ENCODE measurements at places on chromosomes 12 and 14.

DNA sequence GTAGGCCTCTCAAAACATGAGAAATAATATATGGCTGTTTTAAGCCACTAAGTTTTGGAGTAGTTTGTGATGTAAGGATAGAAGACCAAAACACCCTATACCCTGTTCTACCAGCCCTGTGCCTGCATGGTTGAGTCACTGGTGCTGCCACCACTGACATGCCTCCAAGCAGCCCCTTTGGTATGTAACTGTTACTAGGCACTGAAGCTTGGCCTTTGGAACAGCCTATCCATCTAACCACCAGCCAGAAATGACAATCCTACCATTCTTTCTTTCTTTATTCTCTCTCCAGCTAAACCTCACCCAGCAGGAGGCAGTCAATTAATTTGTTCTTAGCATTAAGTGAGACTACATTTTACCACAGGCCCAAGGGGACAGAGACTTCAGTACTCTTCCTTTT lies 240.3 kb downstream of the MSRB3 start:
- DNase-seq: no peak

DNA sequence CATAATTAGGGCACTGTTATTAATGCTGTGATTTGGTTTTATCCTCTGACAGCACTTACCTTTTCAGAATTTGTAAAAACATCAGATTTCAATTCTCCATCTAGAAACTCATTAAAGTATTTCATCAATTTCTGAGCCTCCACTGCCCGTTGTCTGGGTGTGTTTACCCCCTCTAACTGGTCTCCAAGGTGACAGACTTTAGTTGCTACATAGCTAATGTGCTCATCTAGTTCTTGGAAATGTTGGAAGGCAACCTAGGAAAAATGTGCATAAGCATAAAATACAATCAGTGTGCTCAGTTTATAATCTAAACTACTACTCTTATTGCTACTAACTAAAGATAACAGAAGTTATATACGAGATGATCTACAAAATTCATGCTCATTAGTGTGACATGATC lies 24.6 kb downstream of the EXOC5 start:
- no peak for DNase-seq

GRCh38 chr12:104632724-104633201 lies 176.0 kb downstream of the CHST11 start:
- no peak for DNase-seq

- no peak for DNase-seq
These were observed 190.2 kb upstream of the HMGA2 start for GRCh38 chr12:65634061-65634460.

DNA sequence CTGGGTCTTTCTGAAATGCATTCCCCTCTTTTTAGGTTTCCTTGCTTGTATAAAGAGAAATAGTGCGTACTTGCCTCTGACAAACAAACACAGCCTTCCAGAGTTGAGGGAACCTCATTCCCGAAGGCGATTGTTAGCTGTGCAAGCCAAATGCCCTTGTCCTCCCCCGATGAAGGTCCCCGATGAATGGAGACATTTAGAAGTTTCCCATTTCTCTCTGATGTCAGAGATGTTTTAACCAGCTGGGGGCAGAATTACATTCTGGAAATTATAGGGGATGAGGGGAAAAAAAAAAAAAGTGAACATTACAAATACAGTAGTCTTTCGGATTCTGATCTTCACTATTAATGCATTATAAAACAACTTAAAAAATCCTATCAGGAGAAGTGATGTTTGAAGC lies 366.8 kb downstream of the VRK1 start:
- no peak for DNase-seq

DNA sequence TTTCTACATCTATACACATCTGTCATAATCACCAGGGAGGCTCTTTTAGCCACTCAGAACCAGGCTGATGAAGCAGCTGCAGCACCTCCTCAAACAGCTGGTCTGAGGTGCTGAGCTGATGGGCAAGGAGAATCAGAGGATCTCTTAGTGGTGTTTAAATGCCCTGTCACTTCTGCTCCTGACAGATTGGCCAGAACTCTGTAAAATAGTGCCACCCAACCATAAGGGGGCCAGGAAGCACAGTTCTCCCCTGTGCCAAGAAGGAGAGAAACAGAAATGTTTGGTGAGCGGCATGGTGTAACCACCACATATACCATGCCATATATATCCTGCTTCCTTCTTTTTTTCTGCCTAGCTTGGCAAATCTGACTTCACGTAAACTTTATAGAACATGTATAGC lies 12.8 kb downstream of the SOCS2 start:
- DNase-seq: no peak

DNA sequence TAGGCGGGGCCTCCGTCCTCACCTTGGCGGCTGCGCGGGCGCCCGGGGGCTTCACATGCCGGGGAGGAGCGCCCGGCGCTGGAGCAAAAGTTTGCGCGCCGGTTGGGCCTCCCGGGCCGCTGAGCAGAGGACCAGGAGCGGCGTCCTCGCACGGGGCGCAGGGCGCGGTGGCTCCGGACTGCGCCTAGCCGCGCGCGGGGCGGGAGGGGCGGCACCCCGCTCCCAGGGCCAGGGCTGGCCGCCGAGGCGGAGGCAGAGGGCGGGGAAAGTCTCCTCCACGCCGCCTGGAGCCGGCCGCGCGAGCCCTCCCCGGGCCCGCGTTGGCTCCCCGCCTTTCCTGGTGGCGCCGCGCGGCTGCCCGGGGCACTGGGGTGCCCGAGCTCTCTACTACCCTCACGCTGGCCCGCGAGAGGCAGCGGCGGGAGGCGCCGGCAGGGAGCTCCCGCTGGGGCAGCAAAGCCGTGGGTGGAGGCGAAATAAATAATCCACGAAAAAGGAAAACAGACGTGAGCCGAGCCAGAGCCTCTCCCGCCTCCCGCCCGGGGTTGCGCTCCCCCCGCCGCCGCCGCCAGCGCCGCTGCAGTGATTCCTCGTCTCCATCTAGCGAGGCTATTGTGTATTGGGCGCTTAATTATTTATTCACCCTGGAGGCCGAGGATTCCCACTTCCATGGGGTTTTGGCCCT lies 400 bp upstream of the PRIMA1 start:
- DNase-seq: no peak

DNA sequence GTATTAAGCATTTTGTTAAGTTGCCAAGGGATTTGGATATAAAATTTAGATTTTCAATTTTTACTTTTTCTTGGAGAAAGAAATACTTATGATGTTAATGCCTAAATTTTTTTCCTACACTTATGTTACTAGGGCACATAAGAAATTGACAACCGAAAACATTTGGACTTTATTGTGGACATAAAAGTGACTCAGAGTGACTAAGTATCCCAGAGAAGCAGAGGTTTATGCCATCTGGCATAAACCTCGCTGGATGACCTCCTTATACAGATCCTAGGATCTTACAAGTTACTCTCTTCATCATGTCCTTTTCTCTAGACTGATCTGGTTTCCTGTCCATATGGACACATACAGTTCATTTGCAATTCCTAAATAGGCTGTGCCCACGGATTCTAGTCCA lies 89.8 kb downstream of the RERG start:
- DNase-seq: no peak

GRCh38 chr12:66516561-66516960 lies 162.3 kb downstream of the GRIP1 start:
- DNase-seq: no peak

DNA sequence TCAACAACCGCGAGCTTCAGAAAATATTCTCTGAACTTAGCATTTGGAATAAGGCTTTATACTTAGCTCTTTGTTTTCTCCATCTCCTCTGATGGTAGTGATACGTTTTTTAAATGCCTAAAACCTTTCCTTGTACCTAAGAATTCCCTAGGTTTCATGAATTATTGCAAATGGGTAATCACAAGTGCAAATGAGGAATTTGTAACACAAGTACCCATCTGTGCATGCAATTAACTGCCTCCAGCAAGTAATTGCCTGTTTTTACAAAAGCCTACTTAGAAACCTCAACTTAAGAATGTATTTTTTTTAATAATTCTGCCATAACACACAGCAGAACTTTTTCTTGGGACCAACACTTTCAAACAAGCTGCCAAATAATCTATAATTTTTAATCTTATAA lies 149.2 kb downstream of the PHLDA1 start:
- no peak for DNase-seq

- no peak for DNase-seq
These were observed 51.0 kb downstream of the KCNMB4 start for GRCh38 chr12:70417121-70417520.

GRCh38 chr12:130955238-130955816 lies 1.6 kb downstream of the ADGRD1 start:
- DNase-seq: no peak

DNA sequence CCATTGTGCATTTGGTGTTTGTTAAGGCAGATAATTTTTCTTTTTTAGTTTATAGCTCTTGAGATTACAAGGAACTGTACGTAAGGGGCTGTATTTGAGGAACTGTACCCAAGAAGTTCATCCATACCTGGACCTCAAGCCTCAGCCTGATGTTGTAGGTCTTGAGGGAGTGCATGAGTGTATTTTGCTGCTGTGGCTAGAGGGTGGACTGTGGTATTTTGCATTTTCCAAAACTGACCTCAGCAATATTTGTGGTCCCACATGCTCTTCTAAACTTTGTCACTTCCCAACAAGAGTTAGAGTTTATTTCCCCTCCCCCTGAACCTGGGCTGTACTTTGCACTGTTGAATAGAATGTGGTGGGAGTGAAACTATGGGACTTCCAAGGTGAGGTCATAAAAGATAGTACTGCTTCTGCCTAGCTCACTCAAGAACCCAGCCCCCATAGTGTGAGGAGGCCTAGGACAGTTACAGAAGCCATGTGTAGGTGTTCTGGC lies 42.2 kb upstream of the FBXO33 start:
- DNase-seq: no peak

DNA sequence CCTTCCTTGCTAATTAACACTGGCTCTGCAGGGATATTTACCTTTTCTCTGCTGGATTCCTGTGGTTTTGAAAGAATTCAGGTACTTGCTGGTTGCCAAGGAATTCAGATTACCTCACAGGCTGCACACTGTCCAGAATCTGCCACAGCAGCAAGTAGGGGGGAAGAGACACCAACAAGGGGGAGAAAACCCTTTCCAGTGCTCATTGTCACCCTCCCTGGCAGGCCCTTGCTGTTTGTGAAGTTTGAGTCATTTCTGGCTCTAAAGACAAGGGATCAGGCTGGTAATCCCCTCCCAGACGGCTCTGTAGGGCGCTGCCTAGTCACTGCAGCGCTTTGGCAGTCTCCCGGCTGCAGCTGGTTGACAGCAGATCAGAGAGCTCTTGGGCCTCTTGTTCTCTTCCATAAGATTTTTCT lies 50.8 kb downstream of the TTLL5 start:
- no peak for DNase-seq

DNA sequence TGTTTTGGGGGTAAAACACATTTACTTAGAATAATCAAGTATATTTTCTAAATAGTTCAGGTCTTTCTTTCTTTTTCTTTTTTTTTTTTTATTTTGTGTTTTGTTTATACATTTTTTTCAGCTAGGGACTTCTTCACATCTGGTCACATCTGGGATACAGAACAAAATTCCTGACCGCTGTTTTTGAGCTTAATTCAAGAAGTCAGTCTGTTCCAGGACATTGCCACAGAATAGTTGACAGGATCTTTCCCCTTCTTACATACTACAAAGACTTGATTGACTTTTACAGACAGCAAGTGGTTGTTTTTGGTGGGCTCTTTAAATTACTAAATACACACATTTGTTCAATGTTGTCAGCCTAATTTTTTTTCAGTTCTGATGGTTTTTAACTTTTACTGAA lies 41.8 kb upstream of the DCN start:
- DNase-seq: no peak

- no peak for DNase-seq
These were observed 108.1 kb upstream of the G2E3 start for GRCh38 chr14:30450631-30451545.

DNA sequence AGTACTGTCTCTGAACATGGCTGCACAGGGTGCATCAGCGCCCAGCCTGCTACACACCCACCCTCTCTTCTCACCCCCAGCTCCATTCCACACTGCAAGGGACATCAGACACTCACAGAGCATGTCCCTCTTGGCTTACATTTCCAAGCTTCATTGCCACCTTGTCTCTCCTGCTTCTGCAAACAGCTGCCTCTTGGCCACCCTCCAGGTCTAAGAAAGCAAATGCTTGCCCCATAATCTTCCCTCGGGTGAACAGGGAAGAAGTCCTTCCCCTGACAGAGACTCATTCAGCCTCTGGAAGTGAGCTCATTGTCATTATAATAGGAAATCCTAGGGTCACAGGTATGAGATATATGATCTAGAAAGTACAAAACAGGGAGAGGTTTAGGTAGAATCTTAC lies 505.2 kb downstream of the RMST start:
- DNase-seq: no peak

DNA sequence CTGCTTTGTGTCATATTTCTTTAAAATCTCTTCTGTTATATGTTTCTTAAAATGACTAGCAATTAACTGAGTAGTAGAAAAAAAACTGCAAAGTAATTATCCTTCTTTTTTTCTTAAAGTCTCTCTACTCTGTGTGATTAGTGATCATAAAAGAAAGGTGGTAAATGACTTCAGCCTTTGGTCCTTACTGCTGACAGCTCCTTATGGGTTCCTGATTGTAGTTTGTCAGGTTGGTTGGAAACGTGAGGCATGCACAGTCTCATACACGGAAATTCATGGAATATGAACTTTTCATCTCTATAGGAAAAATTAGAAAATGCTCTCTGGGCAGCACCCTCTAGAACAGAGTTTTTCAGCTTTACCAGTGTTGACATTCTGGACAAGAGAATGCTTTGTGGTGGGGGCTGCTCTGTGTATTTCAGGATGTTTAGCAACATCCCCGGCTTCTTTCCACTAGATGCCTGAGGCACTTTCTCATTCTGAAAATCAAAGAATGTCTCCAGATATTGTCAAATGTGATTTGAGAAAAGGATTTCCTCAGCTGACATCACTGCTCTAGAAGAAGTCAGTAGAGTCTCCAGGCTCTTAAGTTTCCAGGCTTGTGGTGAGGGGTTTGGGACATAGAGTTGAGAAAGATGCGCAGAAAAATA lies 121.0 kb downstream of the PIK3C2G start:
- DNase-seq: no peak

DNA sequence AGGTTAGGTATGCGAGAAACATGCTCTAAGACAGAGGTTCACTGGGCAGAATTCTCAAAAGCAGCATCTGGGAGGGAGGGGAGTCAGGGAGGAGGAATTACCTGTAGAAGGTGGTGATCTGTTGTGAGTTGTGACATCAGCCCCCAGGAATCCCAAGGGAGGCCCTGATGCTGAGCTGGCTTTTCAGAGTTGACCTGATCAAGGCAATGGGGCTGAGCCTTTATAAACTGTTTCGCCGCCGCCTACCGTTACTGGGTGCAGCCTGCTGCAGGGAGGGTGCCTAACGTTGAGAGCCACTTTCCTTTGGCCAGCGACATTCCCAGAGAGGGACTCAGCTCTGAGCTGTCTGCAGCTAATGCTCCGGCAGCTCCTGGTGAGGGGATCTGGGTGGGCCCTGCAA lies 257.9 kb upstream of the TMEM132C start:
- DNase-seq: no peak

GRCh38 chr14:50000380-50001150 lies 107.7 kb downstream of the ARF6 start:
- peak; percentile 72 for DNase-seq

- DNase-seq: no peak
These were observed 3.9 kb downstream of the HOXC13 start for GRCh38 chr12:53942467-53942997.

DNA sequence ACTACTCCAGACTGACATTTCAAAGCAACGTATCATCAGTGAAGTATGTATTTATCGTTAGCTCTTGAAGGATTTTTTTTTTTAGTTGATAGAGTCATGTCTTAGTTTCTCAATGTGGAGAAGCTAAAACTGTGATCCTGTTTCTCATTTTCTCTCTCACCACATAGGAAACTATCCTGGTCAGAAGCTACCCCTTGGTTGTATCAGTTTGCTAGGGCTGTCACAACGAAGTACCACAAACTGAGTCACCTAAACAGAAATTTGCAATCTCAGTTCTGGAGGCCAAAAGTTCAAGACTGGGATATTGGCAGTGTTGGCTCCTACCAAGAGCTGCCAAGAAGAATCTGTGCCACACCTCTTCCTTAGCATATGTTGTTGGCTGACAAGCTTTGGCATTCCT lies 369.1 kb downstream of the RGS6 start:
- DNase-seq: no peak
